ENCODE measurements at places on chromosomes 3 and 15.

- no peak for DNase-seq
Observed at GRCh38 chr3:126121074-126121473, 37.1 kb upstream of the SLC41A3 start.

GRCh38 chr15:90019611-90020010 is 18.5 kb downstream of the ZNF710 start:
- DNase-seq, result no peak

- DNase-seq, result no peak
Observed at GRCh38 chr3:189202583-189202982, 30.8 kb downstream of the TPRG1 start.

- peak; percentile 78 for DNase-seq
Observed at GRCh38 chr15:32717426-32718226, at the start of gene GREM1. Gene GREM1, plus strand, starts transcription at chr15:32718004. Its CDS starts 12,687 bp downstream, at chr15:32730691.
